ENCODE measurements at places on chromosomes 6 and 20.

GRCh38 chr20:15619341-15619740 lies 953.9 kb downstream of the KIF16B start:
- DNase-seq, result no peak

GRCh38 chr6:15875797-15876196 lies 213.0 kb upstream of the DTNBP1 start:
- no peak for DNase-seq

GRCh38 chr20:46973766-46974165 lies 79.1 kb downstream of the EYA2 start:
- no peak for DNase-seq

- no peak for DNase-seq
Measured at GRCh38 chr6:169807229-169807628, 55.8 kb downstream of the ERMARD start.

- DNase-seq, result no peak
Measured at GRCh38 chr6:157225575-157225995, 97.7 kb downstream of the TMEM242 start.

DNA sequence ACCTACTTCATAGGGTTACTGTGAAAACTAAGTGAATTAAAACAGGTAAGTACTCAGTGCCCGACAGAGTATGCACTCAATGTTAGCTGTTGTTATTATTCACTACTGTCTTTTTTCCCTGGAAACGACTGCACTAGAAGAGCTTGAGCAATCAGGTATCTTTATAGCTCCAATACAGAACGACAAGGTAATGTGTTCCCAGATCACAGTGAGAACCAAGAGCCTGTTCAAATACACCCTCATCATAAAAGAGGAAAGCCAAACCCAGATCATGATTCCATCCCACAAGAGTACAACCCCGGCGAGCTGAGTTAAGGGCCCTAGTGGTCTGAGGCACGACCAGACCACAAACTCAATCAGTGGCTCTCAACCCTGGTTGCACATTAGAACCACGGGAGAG lies 9.8 kb downstream of the MRPS18A start:
- no peak for DNase-seq

DNA sequence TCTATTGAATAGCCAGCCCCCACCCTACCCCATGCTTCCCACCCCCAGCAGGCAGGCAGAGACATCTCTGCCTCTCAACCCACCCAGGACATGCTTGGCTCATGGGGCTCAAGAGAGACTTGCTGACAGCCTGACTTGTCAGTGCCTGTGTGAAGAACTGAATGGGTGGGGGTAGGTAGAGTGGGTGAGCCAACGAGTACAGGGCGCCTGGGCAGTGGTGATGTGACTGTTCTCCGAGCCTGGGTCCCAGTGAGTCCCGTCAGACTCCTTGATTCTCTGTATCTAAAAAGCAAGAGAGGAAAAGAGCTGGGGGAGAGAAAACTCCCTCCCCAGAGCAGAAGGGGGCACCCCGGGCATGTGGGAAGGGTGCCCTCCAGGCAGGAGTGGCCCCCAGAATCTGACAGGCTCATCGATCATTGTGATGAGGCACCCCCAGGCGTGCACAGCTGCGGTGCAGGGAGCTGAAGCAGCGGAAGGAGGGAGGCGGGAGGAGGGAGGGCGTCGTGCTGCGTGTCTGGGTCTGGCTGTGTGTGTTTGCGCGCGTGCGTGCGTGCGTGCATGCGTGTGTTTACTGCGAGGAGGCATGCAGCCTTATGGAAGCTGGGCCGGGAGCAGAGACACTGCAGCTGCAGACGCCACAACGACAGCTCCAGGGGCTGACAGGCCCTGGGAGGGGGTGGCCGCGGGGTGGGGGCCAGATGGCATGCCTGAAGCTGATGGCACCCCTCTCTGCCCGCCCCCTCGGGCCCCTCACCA lies 40.2 kb downstream of the FOXP4 start:
- DNase-seq, result no peak

- no peak for DNase-seq
Measured at GRCh38 chr20:56173438-56173837, 75.1 kb upstream of the MC3R start.

- DNase-seq, result no peak
Measured at GRCh38 chr6:165685302-165685701, 22.3 kb upstream of the PDE10A start.

DNA sequence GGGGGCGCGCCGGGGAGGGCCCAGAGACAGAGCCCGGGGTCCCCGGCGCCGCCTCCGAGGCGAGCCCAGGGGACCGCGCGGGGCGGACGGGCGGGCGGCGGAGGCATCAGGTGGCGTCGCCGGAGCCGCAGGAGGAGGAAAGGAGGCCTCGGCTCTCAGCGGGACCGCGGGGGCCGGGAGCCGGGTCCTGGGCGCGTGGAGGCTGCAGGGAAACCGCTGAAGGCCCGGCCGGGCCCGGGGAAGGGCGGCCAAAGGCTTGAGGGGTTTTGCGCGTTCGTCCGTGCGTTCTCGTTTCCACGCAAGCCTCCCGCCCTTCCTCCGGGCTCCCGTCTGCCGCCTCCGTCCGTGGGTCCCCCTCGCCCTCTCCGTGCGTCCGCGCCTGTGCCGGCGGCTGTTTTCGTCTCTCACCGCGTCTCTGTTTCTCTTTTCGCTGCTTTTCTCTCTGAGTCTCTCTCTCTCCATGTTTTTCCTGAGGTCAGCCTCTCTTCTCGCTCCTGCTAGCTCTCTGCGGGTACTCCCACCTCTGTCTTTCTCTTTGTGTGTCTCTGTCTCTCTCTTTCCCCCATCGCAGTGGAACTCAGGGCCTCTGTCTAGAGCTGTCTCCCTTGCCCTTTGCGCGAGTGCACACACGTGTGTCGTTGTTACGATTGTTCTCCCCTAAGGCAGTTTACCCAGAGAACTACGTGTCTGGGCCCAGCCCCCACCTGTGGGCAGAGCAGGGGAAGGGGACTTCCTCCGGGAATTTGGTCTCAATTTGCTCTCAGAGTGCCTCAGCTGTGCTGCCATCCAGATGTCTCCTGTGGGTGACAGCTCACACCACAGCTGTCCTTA lies 2.1 kb downstream of the IRF4 start:
- no peak for DNase-seq

DNA sequence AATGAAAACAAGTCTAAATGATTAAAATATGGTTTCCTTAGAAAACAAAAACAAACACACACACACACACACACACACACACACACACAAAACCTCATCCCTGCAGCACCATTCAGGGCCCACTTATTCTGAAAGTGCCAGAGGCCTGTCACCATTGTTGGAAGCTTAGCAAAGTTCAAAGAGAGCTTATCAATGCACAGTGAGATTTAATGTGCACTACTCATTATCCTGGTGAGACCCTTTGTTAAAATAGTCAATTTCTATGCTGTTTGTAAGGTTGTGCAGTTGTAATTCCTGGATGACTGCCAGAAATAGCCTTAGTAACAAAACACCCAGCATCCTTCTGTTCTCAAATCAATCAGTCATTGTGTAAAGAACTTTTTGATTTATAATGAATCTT lies 482.9 kb downstream of the GRIK2 start:
- DNase-seq, result no peak

DNA sequence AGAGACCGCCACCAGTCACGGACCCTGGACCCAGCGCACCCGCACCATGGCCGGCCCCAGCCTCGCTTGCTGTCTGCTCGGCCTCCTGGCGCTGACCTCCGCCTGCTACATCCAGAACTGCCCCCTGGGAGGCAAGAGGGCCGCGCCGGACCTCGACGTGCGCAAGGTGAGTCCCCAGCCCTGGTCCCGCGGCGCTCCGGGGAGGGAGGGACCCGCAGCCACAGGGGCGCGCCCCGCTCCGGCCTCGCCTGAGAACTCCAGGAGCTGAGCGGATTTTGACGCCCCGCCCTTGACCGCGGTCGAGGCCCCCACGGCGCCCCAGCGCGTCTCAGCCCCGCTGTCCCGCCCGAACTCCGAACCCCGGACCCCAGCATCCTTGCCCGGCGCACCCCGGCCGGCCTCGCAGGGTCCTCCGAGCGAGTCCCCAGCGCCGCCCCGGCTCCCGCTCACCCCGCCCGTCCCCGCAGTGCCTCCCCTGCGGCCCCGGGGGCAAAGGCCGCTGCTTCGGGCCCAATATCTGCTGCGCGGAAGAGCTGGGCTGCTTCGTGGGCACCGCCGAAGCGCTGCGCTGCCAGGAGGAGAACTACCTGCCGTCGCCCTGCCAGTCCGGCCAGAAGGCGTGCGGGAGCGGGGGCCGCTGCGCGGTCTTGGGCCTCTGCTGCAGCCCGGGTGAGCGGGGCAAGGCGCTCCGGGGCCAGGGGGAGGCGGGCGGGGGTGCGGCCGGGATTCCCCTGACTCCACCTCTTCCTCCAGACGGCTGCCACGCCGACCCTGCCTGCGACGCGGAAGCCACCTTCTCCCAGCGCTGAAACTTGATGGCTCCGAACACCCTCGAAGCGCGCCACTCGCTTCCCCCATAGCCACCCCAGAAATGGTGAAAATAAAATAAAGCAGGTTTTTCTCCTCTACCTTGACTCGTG lies at the start of gene OXT:
Gene OXT, plus strand, starts transcription at position 11 of the 920 bp plus-strand sequence. Its CDS starts 36 bp downstream, at position 47.
- DNase-seq, result peak; percentile 67

DNA sequence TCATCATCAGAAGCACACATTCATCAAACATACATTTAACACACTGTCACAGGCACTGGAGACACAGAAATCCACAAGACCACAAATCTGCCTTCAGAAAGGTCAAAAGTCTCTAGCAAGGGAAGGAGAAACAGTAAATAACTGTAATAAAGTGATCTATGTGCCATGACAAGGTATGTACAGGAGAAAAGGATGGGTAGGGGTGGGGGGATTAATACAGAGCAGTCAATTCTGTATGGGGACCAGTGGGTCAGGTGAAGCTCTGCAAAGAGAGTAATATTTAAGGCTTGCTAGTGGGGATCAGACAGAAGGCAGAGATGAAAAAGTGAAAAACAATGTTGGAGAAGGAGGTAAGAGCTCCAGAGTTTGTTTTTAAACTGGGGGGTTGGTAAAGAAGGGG lies 32.6 kb downstream of the ELOVL5 start:
- DNase-seq, result no peak

- peak; percentile 93 for DNase-seq
Measured at GRCh38 chr6:42890311-42891198, 11.1 kb downstream of the RPL7L1 start.

DNA sequence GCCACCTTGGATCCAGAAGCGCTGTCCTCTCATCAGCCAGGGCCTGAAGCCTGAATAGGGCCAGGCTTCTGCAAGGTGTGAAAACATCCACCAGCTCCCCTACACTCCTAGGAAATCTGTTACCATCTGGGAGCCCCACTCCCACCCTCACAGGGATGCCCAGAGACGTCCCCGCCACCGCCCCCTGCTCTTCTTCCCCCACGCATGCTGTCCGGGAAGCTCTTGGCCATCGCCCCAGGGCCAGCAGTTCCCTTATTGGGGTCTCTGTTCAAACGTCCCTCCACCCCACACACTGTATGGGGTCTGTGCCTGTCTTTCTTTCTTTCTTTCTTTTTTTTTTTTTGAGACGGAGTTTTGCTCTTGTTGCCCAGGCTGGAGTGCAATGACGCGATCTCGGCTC lies 3.8 kb downstream of the RGS19 start:
- no peak for DNase-seq

GRCh38 chr20:41364967-41365765 lies 1.5 kb downstream of the EMILIN3 start:
- peak; percentile 41 for DNase-seq

DNA sequence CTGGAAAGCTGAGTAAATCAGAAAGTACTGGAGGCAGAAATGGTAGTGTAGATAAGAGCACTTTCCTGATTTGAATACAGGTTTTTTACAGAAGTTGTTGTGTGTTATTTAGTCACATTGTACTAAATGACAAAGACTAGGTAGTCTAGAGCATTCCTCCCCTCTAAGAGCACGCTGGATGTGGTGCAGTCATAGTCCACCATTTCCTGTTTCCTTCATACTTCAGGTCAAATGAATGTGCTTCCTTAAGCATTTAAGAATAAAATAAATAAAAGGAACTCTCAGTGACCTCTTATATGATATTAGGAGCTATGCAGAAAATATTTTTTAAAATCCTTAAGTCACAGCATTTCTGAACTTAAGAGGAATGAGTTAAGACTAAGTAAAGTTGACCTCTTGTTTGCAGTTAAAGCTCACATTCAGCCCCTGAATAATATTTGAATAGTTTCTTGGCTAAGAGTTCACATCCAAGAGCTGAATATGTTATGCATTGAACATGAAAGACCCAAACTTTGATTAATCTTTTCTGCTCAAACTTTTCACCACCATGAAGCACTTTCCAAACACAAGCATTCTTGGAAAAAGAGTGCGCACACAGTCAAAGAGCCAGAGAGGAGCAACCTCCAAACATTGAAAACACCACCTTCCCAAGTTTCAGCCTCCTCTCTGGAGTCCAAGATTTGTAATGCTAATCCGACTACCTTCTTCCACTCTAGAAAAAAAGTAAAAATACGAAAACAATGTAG lies 53.4 kb upstream of the TMEM30A start:
- DNase-seq, result no peak
